ENCODE measurements at places on chromosomes 13 and 19.

DNA sequence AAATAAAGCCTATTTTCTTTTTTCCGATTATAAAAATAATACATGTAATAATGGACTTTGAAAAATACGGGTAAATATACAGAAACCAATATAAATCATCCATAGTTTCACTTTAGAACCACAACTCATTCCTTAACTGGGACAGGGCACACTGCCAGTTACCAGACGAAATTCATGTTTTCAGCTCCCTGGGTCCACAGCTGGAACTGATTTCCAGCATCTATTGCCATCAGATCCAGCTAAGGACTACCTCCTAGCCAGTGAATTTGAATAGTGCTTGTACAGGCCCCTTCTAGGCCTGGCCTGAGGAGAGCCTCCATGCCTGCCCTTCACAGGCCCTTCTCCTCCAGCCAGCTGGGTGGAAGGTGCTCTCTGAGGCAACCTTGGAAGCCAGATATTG lies 30.0 kb upstream of the ATP12A start:
- no peak for DNase-seq

DNA sequence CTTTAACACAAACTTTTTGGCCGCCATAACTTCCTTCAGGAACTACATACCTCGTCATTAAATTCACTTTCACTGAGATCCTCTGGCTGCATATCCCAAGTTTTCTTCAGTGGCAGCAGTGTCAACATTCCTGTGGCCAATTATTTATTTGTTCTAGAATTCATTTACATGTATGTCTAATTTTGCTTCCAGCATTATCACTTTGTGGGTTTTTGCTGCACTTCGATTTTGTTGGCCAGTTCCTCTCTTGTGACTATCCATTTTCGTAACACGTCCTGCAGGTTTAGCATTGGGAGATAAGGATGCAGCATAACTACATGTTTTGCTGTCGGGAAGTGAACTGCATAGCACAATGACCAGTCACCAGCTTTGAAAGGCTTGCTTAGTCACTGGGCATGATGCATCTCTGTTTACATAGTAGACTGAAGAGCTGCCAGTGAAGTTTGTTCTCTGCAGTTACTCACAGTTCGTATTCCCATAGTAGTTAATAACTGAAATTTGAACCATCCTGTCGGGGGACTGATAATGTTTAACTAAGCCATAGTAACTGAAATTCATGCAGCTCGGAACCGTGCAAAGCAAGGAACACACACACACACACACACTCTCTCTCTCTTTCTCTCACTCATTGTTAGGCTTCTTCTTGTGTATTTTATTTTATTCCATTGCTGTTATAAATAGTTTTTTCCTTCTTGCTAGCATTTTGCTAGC lies 28.3 kb downstream of the ZNF507 start:
- no peak for DNase-seq

GRCh38 chr13:90055121-90055520 lies 1292.4 kb upstream of the MIR17HG start:
- DNase-seq, result no peak

GRCh38 chr13:55563267-55563666 lies 1577.5 kb upstream of the PRR20A start:
- DNase-seq, result peak; percentile 53

DNA sequence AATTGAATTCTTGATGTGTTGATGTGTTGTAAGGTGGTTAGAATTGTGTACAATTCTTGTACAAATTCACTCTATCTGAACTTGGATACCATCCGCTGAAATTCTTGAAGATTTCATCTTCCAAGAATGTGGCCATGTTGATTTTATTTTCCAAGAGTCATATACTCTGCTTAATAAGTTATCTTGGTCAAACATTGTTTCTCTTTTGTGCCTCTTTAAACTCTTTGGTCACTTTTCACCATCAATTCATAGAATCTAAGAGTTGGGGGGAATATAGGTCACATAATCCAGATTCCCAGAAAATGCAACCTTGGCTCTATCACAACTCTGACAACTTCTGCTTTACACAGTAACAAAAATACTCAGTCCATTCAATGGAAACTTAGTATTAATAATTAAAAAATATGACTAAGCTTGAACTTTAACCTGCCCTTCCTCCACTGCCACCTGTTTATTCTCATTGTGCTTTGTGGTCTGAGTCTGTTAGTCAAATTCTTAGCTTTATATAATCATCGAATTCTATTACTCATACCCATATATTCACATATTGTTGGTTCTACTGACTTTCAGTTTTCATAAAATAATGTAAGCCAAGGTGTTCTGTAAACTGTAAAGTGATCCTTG lies 373.2 kb downstream of the LMO7 start:
- DNase-seq, result no peak

DNA sequence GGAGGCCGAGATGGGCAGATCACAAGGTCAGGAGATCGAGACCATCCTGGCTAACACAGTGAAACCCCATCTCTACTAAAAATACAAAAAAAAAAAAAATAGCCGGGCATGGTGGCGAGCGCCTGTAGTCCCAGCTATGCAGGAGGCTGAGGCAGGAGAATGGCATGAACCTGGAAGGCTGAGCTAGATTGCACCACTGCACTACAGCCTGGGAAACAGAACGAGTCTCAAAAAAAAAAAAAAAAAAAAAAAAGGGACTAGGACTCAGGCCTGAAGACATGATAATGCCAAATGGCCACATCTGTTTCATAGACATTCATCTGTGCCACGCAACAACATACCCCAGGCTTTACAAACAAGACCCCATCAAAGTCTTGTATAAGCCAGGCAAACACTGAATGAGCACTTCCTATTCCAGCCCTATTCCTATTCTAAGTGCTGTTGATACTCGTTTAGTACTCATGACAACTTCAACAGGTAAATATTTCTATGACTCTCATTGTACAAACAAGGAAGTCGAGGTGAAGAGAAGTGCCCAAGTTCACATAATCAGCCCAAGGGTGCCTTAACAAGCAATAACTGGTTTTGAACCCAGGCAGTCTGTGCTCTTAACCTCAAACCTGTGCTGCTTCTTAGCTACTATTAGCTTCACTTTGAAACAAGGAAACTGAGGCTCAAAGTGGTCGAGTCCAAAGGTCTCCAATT lies 1.7 kb downstream of the B9D2 start:
- DNase-seq, result no peak

- no peak for DNase-seq
Measured at GRCh38 chr19:38708413-38709024, 35.8 kb downstream of the CAPN12 start.

- no peak for DNase-seq
Measured at GRCh38 chr19:43723588-43723987, 7.7 kb downstream of the IRGC start.

DNA sequence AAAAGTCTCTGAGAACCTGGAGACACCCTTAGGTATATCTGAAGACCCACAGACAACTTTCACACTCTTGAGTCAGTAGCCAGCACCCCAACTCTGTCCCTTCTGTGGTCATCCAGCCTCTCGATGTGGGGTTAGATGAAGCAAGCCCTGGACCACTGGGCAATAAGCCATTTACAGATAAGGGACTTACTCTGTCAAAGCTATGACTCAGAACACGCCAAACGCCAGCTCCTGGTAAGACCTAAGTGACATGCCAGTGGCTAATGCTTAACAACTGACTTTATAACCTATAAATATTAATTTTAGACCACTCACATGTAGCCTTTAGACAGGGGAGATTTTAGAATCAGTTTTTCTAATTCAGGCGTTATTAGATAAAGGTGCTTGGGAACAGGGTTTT lies 85.7 kb downstream of the SHISA2 start:
- no peak for DNase-seq

Measured in cerebellar cortex (tissue), 1 donor.